ENCODE measurements at places on chromosomes 6 and 20. TPM values are rescaled to one million over a fixed set of nuclear protein-coding genes. Genes with fewer than 3 reads are reported as not detected.

PTCRA gene
- total RNA-seq, result not detected

DNA sequence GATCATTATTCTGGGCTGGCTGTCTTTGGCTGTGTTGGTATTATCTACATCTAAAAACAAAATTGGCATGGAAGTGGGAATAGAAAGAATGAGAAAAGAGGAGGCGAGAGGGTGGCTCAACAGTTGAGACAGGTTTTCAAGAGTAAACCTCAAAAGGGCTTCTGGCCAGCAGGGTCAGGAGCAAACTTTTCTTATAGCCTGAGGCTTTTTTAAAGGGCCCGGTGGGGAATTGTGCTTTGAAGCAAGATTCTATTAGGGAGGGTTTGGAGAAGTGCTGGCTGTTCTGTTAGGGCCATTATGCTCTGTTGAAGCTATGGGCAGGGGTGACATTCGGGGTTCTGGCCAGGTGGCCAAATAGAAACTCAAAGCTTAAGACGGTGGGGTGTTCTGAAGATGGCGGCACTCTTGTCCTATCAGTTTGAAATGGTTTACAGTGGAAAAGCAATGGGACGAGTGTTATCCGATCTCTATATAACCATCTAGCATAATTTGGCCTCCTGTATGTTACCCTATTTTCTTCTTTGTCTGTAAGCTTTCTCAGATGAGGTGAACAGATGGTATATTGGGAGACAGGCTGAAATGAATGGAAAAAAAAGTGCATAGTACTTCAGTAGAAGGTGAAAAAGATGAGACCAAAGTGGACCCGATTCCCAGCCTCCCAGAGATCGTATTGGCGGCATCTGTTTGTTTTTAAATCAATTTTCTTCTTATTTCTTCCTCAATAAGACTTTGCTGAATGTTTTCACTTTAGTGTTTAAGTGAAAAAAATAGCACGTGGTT, 132.1 kb upstream of the CNR1 start:
- DNase-seq, result no peak

C20orf96 gene
- total RNA-seq, result 4.3 TPM

GRCh38 chr20:17108896-17109295, 117.9 kb upstream of the PCSK2 start:
- DNase-seq, result no peak

- no peak for DNase-seq
Measured at GRCh38 chr6:105489216-105489530, 86.3 kb upstream of the PREP start.

DEFB126 gene
- total RNA-seq, result not detected

DNA sequence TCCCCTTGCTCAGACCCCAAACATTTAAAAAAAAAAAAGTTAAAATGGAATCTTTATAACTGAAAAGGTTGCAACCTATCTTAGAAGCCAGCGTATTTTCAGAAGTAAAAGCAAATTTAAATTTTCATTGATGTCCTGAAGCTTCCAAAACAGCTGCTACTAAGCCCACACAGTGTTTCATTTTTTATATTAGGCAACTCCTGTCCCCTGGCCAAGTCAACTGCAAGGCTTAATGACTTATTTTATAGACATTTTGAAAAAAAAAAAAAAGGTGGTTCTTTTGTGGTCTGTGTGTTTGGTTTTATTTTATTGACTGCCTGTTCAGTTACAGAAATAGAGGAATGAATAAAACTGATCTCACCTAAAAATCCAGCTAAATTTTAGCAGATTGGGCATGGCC, 13.0 kb downstream of the CFAP61 start:
- DNase-seq, result no peak

- no peak for DNase-seq
Measured at GRCh38 chr6:4371207-4371921, 236.0 kb upstream of the ECI2 start.

GRCh38 chr6:46757214-46757596, 10.5 kb downstream of the ANKRD66 start:
- DNase-seq, result no peak

- DNase-seq, result no peak
Measured at GRCh38 chr6:37324131-37325033, 29.4 kb upstream of the RNF8 start.

GRCh38 chr20:34941226-34941625, 14.4 kb downstream of the GSS start:
- no peak for DNase-seq

- DNase-seq, result no peak
Measured at GRCh38 chr6:54112151-54112650, 958 bp downstream of the MLIP start.

HNF4A gene
- not detected for total RNA-seq

KIFC1 gene
- 54.7 TPM for total RNA-seq

DNA sequence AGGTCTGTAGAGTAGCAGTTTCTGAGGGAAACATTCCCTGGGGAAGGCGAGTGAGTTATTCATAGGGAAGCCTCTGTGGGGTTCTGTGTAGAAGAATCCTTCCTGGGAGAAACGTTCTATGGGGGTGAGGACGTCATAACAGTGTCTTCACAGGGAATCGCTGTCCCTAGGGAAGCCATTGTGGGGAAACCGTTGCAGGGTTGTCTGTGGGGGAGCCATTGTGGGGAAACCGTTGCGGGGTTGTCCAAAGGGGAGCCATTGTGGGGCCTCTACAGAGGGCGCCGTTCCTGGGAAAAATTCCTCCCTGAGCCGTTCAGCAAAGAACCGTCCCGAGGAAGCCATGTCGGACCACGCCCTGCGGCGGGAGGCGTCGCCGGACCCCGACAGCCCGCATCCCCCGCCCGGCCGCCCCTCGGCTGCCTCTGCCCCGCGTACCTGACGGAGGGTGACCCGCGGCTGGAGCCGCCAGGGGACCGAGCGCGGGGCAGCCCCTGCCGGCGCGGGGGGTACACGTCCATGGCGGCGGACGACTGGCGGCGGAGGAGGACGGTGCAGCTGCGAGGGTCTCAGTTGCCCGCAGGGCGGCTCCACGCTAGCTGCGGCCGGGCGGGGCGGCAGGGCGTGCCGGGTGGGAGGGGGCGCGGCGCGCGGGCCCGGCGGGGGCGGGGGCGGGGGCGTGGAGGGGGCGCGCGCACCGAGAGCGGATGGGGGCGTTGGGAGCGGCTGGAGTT, at the start of gene DNAAF9:
DNAAF9 (minus strand) TSS at position 630 of the 731 bp plus-strand sequence; CDS start at position 518, 112 bp downstream.
- peak; percentile 43 for DNase-seq

DNA sequence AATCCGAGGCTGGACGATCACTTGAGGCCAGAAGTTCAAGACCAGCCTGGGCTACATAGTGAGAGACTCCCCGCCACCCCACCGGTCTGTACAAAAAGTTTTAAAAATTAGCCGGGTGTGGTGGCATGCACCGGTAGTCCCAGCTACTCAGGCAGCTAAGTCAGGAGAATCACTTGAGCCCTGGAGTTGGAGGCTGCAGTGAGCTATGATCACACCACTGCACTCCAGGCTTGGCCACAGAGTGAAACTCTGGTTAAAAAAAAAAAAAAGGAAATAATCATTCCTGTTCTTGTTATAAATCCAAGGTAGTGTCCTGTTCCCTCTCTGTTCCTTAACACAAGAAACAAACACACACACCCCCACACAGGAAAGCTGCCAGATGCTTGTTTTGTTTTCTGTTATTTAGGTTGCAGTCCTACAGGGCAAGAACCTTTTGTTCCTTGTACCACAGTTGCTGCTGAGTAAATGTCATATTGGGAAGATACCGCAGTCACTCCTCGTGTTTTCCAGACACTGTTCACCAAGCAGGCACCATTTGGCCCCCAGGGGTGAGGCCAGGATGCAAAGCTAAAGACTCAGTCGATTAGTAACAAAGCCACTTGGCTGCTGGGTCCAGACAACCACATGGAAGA, 28.9 kb downstream of the ASIP start:
- DNase-seq, result no peak

PACSIN1 gene
- not detected for total RNA-seq

GRCh38 chr6:137162692-137163306, 10.6 kb downstream of the IL22RA2 start:
- no peak for DNase-seq

SIRPD gene
- not detected for total RNA-seq

DNA sequence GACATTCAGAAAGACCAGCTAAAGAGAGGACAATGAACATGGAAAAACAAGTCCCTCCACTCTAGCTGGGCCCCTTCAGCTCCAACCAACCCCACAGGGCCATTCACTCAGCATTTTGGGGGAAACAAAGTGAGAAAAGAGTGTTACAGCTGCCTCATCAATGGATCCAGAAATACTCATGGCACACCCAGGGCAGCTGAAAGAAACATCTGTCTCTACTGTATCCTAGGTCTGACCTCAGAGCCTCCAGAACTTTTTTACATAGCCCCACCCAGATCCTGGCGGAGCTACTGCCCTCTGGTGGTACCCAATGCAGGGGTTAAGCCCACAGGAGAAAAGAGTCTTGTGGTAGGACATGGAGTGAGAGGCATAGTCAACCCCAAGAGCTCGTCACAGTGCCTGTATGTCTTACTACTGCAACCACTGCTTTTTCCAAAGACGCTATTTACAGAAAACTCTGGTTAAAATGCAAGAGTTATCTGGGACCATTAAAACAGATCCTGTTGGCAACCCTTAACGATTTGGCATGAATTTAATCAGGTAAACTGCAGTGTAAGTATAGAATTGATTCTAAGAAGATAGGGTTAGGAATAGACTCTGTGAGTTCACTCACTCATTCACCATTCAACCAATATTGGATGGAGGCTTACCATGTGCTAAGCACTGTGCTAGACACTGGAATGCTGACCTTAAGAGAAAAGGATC, 37.4 kb upstream of the FAM83C start:
- peak; percentile 27 for DNase-seq

DNA sequence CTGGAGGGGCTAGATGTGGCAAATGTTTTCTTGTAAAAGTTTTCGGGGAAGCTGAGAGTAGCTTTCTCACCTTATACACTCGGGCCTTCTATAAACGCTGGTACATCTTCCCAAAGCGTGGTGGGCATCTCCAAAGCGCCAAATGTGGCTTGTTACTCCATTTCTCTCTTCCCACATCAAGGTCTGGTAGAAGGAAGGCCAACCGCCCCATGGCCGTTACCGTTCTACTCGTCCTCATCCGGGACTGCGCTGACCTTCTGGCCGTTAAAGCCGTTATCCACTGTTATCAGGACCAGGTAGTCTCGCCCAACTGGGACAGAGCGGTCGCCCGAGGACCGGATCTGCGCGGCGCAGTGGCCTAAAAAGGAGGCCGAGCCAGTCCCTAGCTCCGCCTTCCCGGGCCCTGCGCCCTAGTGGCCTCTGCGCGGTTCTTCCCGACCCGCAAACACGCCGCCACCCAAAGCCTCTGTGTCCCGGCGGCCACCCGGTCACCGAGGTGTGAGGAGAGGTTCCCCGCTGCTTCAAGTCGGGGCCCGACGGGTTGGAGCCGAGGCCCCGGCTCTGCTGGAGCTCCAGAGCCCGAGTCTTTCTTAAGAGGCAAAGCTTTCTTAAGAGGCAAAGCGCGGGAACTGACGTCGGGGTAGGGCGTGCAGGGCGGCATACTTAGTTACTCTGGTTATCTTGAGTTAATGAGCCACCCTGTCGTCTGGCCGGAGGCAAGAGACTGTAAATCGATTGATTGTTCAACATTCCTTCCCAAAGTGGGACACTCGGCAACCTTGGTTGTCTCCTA, 90.5 kb downstream of the GPX5 start:
- DNase-seq, result no peak

DNA sequence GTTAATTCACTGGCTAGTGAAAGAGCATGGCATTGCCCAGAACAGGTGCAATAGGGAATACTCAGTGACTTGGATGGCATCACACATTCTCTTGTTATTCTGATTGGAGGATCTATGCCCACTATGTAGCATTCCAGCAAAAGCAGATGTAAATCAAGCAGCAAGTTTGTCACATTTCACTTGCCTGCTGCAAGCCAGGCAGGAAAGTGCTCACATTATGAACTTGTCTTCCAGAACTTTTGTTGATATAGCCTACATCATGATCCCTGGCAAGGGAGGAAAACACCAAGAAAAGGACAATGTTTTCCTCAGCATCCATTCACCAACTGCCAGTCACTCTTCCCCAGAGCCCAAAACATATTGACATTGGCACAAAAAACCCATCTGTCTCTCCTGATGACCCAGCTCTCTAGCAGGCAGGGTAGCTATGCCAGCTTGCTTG, 77.8 kb downstream of the ARHGAP18 start:
- no peak for DNase-seq

HLA-DMB gene
- 2.8 TPM for total RNA-seq

ECT2L gene
- total RNA-seq, result not detected

DNA sequence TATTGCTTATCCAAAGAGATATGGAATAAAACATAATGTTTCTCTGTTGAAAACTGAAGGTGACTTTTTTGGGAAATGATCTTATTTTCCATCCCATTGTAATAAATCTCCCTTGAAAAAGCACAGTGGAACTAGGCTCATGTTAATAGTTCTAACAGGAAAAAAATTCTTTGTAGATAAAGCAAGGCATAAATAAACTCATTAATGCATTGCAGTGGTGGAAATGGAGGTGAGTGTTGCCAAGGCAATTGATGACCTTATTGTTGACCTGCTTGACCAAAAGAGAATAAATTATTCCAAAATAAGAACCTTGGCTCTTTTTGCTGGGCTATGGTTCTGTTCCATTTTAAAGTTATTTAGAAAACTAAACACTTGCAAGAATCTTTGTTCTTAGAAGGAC, 55.2 kb downstream of the TRMT11 start:
- DNase-seq, result no peak

RSPO4 gene
- not detected for total RNA-seq

DNA sequence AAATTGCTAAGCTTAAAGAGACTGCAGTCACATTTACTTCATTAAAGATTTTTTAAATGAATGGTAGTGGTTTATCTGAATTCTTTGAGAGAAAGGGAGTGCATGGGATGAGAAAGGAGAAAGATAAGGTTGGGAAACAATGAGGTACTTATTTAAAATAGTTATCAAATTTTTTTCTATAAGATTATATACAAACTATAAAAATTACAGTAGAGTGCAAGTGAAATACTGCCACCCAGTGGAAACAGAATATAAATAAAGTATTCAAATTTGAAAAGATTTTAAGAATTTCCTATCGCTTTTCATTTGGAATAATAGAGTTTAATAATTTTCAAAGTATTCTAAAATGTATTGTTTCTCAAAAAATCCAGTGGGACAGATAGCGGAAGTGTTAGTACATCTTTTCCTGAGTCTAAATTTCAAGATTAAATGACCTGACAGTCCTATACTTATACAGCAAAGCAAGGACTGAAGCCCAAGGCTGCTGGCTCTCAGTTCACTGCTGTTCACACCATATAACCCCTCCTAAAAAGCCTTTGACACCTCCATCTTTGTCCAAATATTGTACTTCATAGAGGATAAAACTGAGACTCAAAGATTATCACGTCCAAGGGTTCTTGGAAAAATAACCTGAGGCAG, 31.1 kb downstream of the EPM2A start:
- no peak for DNase-seq

Data from activated T-helper 1 cell treated with anti-CD3 and anti-CD28 coated beads, Interleukin-12 subunit alpha, Interleukin-12 subunit beta, Interleukin-2, Interleukin-4 antibody, amounts not matched to agents 30 ng/mL and 10 ng/mL and 1 ng/mL, durations not matched to agents 14 hours and 24 hours and 36 hours (primary cell).